ENCODE measurements at places on chromosomes 11 and 22.

- DNase-seq, result no peak
Observed at GRCh38 chr11:94796863-94797262, 28.7 kb downstream of the AMOTL1 start.

DNA sequence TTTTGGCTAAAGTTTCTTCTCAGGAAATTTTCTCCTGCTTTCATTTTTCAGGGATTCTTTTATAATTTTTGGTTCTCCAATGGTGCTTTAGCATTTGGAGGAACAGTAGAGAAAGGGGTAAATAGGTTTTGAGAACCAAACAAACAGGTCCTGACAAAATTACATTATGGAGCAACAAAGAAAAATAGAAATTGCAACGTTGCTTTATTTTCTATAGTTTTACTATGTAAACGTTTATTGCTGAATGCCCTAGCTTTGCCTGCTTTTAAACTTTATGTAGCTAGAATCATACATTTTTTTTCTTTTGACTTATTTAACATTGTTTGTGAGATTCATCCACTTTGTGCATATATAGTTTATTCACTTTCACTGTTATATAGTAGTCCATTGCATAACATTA is 43.8 kb upstream of the OR5P2 start:
- no peak for DNase-seq

GRCh38 chr22:22538226-22538989 is 18.3 kb upstream of the ZNF280A start:
- DNase-seq, result no peak

GRCh38 chr22:19404676-19405075 is 26.9 kb downstream of the HIRA start:
- DNase-seq, result no peak

GRCh38 chr22:46115388-46115678 is 35.0 kb upstream of the PPARA start:
- DNase-seq, result no peak

DNA sequence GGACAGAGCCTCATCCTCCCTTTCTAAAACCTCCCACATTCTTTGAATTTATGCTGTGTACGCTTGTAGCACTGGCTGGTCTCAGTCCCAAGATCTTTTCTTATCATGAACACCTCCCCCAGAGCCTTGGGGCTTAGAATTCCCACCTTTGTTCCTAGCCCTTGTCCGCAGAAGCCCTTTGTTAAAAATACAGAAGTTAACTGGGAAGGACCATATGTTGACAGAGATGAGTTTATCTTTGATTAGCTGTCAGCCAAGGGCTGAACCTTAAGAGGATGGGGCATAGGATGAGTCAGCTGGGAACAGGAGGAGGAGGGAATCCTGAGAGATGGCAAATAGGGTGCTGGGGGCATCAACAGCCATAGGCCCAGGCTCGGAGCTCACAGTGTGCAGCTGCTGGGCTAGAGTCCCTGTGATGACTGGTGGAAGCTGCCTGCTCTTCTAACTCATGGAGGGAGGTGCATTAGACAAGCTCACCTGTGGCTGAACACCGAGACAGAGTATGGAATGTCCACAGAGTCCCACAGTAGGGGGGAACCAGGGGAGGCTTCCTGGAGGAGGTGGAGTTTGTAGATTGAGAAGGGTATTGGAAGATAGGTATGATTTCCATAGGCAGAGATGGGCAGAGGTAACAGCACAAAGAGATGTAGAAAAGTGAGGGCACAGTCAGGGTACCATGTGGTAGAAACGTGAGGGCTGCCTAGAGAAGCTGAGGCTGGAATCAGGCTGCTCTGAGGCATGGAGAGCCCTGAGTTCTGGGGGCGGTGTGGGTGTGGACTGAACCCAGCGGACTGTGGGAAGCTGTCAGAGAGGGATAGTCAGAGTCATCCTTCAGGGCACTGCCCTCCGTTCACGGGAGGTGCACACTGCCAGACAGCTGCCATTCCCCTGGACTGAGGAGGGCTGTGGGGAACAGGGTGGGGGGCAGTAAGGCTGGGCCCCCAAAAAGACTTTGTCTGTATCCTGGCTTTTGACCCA is 9.9 kb downstream of the MICAL2 start:
- DNase-seq, result no peak

DNA sequence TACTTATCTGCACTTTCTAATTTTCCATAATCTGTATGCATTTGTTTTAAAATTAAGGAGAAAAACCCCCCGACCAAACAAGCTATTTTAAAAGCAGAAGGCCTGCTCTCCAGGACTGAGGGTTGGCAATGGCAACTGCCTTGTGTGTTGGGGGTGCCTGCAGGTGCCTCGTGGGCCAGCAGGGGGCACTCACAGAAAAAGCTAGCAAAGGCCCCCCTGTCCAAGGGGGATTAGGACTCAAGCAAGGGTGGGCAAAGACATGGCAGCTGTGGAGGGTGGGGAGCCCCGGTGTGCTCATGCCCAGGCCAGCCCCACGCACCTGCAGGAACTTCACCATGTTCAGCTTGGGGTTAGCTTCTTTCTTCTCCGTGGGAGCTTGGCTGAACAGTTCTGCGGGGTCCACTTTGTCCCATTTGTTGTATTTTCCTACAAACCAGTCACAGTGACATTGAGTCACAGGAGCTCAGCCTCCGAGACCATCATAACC is 10.3 kb downstream of the TOP3B start:
- no peak for DNase-seq

GRCh38 chr11:128326791-128327190 is 260.6 kb downstream of the ETS1 start:
- no peak for DNase-seq

GRCh38 chr11:28969832-28970231 is 861.6 kb downstream of the METTL15 start:
- no peak for DNase-seq

DNA sequence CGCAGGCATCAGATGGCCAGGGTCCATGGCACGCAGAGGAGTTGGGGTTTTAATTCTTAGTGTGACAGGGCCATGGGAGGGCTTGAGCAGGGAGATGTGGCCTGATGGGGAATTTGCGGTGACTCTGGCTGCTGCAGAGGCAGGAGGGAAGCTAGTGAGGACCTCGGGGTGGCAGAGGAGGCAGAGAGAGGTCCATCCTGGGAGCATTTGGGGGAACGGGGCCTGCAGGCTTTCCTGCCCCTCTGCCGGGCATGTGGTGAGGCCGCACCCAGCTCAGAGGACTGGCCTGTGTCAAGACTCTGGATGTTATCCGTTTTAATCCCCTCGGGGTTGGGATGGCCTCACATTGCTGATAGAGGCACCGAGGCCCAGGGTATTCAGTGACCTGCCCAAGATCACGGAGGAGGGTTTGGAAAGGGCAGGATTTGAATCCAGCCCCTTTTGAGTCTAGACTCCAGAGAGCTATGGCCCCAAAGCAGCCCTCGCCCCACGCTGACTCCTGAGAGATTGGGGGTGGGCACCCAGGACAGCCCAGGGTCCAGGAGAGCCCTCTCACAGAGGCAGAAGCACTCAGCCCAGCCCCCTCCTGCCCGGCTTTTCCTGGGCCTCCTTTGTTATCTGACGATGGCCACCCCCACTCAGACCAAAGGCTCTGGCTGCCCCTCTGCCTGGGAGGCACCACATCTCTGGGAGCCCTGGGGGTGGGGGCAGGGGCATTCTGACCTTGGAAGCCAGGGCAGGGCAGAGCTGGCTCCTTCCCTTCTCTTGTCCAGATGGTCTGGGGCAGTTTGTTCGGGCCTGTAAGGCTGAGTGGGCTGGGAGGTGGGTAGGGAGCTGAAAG is 13.9 kb downstream of the MGAT3 start:
- no peak for DNase-seq

DNA sequence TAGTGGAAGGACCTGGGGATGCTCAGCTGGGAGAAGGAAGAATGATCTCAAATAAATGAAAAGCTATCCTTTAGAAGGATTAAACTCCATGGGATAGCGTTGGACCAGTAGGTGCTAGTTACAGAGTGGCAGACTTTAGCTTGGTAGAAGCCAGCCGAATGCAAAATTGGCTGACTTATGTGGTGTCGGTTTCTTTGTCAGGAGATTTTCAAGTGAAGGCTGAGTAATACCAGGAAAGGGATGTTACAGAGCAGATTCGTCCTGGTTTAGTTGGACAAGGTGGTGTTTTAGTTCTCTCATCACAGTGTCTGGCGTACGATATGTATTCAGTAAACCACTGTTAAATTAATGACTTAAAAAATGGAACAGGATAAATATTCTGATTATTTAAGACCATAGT is 26.0 kb downstream of the FDX1 start:
- no peak for DNase-seq

DNA sequence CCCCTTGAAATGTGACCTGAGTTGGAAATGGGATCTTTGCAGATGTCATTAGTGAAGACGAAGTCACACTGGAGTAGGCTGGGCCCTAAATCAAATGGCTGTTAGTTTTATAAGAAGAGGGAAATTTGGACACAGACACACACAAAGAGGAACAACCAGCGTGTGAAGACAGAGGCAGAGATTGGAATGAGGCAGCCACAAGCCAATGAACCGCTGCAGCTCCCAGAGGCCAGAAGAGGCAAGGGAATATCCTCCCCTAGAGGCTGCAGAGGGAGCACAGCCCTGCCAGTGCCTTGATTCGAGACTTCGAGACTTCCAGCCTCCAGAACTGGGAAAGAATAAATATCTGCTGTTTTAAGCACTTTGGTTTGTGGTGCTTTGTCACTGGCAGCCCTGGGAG is 484.5 kb downstream of the MN1 start:
- DNase-seq, result no peak

GRCh38 chr11:635945-636510 is 1.0 kb upstream of the DRD4 start:
- DNase-seq, result no peak

DNA sequence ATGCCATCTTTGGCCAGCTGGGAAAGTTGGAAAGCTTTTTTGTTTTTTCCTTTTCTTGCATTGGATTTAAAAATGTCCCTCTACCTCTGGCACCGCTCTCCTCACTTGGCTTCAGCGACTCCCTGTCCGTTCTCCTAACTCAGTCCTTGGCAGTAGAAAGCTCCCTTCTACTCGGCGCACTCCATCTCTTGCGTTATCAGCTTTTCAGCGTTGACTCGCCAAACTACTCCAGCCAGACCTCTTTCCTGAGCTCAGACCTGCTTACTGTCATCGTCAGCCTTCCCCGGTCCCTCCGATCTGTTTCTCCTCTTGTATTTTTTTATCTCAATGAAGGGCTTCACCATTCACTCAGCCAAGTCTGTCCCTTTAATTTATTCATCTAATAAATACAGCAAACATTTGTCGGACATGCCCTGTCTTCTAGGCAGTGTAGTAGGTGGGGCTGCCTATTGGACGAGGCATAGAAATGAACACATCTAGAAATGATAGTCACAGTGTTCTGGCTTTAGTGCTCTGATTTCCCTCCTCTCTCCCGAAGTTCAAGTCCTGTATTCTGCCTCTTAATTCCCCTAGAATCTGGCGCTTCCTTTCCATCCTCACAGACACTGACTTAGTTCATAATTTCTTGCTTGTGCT is 839 bp downstream of the CEP164 start:
- no peak for DNase-seq

GRCh38 chr11:122853971-122854446 is 15.7 kb downstream of the CRTAM start:
- no peak for DNase-seq

- DNase-seq, result no peak
Observed at GRCh38 chr11:1774886-1775285, 11.2 kb upstream of the CTSD start.

GRCh38 chr22:20011993-20012740 is 4.5 kb downstream of the ARVCF start:
- DNase-seq, result no peak

GRCh38 chr22:48161298-48161697 is 1398.8 kb downstream of the TBC1D22A start:
- DNase-seq, result no peak

- no peak for DNase-seq
Observed at GRCh38 chr11:12456651-12457579, 79.5 kb downstream of the PARVA start.

GRCh38 chr11:64848214-64848825 is 3.9 kb upstream of the CDC42BPG start:
- no peak for DNase-seq

- no peak for DNase-seq
Observed at GRCh38 chr11:95024958-95025357, at the start of gene KDM4E. TSS of gene KDM4E (plus strand) at chr11:95025258. CDS start at chr11:95025558, 300 bp downstream.

GRCh38 chr11:34536056-34536455 is 22.5 kb upstream of the ELF5 start:
- DNase-seq, result no peak

GRCh38 chr11:32081901-32082300 is 9.0 kb upstream of the RCN1 start:
- DNase-seq, result no peak

DNA sequence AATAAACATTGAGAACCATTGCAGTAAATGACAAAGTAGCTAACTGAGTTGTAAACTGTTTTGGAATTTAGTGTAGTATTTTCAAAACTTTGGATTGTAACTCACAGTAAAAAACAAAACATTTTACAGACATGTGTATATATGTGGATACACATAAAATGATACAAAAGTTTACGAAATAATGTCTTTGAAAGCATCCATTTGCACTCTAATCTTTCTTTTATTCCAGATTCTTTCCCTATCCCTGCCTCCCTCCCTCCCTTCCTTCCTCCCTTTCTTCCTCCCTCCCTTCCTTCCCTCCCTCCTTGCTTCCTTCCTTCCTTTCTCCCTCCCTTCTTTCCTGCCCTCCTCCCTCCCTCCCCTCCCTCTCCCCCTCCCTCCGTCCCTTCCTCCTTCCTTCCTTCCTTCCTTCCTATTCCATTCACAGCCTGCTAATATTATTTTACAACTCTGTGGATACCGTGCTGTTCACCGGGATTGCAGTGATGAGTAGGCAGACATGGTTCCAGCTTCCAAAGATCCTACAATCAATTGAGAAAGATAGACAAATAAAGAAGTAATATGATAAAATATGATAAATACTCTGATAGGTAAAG is 3.5 kb downstream of the RRM1 start:
- DNase-seq, result no peak

DNA sequence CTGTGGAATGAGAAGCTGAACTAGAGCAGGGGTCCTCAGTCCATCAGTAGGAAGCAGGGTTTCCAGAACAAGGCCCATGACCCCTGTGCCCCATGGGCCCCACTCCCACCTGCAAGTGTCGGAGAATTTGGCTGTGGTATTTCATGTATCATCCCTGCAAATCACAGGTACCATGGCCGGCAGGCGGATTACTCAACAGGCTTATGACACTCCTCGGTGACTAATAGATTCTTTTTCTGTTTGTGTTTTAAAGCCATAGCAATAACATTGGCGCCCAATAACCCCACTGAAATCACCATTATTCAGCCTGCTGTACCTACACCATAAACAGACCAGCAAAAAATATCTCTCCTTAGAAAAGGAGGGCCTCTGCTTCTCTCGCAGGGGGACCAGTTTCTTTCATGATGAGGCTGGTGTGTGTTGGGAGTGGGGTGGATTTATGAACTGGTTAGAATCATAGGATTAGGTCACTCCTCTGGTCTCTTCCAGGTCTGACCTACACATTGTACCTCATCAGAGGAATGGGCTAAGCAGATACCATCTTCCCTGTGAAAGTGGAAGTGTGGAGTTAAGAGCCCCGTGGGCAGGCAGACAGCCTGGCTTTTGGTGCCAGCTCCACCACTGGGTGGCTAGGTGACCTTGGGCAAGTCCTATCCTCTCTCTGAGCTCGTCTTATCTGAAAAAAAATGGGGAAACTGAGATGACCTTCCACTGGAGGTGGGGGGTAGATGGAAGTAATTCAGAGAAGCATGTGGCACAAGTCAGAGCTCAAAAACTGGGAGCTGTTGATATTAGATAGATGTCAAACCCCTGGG is 60.2 kb upstream of the WNT11 start:
- DNase-seq, result no peak

Data from stimulated activated CD8-positive, alpha-beta memory T cell treated with anti-CD3 and anti-CD28 coated beads, Interleukin-7, amount 100 ng/mL, for 1 hour (primary cell).